ENCODE measurements at places on chromosomes 2 and 18.

DNA sequence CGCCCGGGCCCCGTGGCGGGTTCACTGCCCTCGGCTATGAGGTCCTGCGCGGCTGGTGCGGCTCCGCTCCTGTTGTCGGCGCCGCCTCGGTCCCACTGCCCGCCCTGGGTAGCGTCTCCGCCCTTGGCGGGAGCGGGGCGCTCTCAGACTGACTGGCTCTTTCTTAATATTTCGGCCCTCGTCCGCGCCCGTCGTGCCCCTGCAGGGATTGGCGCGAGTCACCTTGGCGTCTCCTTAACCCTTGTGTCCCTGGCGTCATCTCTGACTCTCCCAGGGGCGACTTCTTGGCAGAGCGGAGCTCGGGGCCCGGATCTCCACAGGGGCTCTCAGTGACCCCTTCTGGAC, 1.3 kb downstream of the PTMA start:
- no peak for DNase-seq

- DNase-seq = peak; percentile 64
Observed at GRCh38 chr2:134181219-134181618, 72.7 kb upstream of the MGAT5 start.

DNA sequence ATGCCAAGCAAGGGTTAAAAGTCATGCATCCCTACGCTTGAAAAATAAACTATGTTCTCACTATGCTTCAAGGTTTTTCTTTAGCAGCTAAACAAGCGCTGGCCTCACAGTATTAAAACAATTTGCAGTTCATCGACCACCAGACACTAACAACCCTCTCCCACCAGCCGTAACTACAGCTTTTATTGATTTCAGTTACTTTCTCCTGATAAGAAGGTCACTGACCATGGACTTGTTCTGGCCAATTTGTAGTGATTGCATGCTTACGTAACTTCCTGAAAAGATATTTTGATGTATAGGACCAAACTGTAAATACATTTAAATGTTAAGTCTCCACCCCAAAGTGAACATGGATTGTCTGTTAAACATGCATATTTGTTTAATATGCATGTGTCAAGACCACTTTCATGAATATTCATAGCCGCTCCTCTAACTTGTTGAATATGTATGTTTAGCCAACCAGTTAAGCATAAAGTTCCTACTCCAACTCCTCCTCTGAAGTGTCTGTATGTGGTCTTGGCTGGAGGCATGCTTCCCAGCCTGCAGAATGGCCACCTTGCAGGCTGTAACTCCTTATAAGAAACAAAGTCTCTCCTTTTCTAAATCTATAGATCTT, 1.7 kb upstream of the THOC1 start:
- DNase-seq = no peak

- no peak for DNase-seq
Observed at GRCh38 chr2:174997110-174997509, 8.1 kb downstream of the CHN1 start.

DNA sequence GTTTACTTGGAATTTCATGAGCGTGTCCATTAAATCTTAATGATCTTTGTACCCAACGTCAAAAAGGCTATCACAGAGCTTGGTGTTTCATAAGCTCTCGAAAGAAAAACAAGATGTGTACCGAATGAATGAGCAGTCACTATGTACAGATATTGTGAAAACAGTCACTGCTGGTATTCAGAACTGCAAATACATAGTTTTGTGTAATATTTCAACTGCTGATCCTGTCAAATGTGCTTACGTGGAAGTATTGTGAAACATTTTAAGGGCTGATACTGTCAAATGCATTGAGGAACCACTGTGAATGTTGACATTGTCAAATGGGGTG, 184.2 kb upstream of the KLHL29 start:
- DNase-seq = no peak
